ENCODE measurements at places on chromosomes 3 and 15. TPM values are rescaled to one million over a fixed set of nuclear protein-coding genes. Genes with fewer than 3 reads are reported as not detected.

Gene TRPM1
- 0.28 TPM for total RNA-seq

Gene CPB1
- not detected for total RNA-seq

Gene GRAMD2A
- total RNA-seq, result under 0.01 TPM

Gene DPH3
- total RNA-seq, result 32.1 TPM

Gene PARP15
- not detected for total RNA-seq

Gene CCDC66
- 12.2 TPM for total RNA-seq

Gene EOGT
- 35.6 TPM for total RNA-seq

Gene B3GALNT1
- total RNA-seq, result 8.2 TPM

Gene SLC28A2
- not detected for total RNA-seq

Gene EEF1AKMT4
- total RNA-seq, result 2.9 TPM

Gene HYAL1
- 0.36 TPM for total RNA-seq

Gene C3orf49
- not detected for total RNA-seq

Gene FAM107A
- total RNA-seq, result not detected
